ENCODE measurements at places on chromosomes 1 and 21. TPM values are rescaled to one million over a fixed set of nuclear protein-coding genes. Genes with fewer than 3 reads are reported as not detected.

- no peak for DNase-seq
These were observed 1538.3 kb downstream of the NCAM2 start for GRCh38 chr21:22536509-22536908.

Gene C1orf87
- total RNA-seq, result not detected

GRCh38 chr1:81313289-81313688 lies 487.4 kb upstream of the ADGRL2 start:
- DNase-seq, result no peak

GRCh38 chr21:36156815-36157670 lies at the start of gene DOP1B:
TSS of gene DOP1B (plus strand) at chr21:36156824. CDS start at chr21:36164734, 7,910 bp downstream.
- peak; percentile 77 for DNase-seq

Gene COL8A2
- total RNA-seq, result 47.3 TPM

DNA sequence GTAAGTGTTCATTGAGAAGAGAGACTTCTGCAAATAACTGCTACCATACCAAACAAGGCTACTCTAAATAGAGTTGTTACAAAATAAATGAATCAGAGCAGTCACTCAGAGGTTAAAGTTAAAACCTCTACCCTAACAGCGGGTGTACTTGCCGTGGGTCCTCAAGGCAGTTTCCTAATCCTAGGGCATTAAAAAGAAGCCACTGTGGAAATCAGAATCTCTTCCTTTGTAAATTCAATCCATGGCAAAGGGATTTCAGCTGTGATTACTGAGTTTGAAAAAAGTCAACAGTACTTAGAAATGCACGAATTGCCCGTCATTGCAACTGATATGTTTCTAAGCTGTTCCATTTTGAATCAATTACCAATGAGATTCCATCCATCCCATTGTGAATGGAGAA lies 13.5 kb downstream of the TBX15 start:
- no peak for DNase-seq

Gene C1orf115
- 24.3 TPM for total RNA-seq

- no peak for DNase-seq
These were observed 2.2 kb downstream of the LAD1 start for GRCh38 chr1:201396861-201397464.

DNA sequence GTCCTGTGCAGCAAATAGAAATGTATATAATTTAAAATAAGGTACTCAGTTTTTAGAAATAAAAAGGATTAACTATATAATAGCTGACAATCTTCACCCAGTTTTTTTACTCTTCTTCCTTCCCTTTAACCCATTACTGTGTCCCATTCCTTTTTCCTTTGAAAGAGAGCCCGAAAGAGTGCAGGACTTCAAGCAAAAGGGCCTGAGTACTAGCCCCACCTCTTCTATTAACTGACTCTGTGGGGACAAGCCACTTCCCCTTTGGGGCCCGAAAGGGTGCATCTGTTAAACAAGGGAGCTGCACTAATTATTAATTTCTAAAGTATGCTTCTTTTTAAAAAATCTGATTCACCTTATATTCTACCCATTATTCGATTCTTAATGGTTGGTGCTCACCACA lies 3.3 kb downstream of the USP24 start:
- no peak for DNase-seq

DNA sequence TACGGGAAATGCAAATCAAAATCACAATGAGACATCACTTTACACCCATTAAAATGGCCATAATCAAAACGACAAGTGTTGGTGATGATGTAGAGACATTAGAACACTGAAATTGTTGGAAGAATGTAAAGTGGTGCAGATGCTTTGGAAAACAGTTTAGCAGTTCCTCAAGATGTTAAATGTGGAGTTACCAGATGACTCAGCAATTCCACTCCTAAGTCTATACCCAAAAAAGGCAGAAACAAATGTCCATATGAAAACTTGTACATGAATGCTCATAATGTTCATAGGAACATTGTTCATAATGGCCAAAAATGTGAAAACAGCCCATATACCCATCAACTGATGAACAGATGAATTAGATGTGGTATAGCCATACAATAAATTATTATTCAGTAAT lies 267.4 kb downstream of the KCNH1 start:
- DNase-seq, result no peak

- DNase-seq, result no peak
These were observed 43.2 kb downstream of the DSTYK start for GRCh38 chr1:205168291-205168690.

Gene IGSF9
- total RNA-seq, result 0.18 TPM

DNA sequence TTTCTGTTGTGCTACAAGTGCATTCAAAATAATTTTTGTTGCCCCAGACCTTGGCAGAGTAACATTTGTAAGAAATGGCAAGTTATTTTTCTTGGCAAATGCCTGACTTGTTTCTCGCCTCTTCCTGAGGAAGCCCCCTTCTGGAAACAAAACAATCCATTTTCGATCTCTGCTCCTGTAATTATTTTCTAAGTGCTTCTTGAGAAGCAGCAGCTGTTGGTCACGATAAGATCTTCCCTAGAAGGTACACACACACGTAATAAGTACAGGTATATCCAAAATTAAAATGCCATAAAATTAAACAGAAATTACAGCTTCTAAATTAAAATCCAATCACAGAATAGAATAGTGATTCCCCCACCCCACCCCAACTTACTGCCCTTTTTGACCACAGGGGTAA lies 47.3 kb downstream of the LPGAT1 start:
- DNase-seq, result no peak

Gene TRPM2
- total RNA-seq, result 9.9 TPM

Gene PRR9
- total RNA-seq, result not detected
